ENCODE measurements at places on chromosomes 3 and 15.

DNA sequence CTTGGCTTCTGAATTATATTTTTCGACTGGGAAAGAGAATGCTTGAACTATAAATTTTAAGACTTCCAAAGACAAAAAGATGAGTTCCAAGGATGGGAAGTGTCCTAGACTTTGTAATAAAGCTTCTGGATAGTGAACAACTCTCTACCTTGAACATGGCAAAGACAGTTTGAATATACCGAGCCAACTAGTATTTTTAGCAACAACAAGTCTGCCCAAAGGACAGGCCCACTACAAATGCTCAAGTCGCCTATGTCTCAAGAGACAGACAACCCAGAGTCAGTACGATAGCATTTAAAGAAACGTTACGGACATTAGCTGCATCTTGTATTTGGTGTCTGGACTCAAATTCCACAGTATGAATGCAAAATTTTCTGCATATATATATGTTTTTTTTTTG lies 175.3 kb upstream of the SLC2A2 start:
- no peak for DNase-seq

DNA sequence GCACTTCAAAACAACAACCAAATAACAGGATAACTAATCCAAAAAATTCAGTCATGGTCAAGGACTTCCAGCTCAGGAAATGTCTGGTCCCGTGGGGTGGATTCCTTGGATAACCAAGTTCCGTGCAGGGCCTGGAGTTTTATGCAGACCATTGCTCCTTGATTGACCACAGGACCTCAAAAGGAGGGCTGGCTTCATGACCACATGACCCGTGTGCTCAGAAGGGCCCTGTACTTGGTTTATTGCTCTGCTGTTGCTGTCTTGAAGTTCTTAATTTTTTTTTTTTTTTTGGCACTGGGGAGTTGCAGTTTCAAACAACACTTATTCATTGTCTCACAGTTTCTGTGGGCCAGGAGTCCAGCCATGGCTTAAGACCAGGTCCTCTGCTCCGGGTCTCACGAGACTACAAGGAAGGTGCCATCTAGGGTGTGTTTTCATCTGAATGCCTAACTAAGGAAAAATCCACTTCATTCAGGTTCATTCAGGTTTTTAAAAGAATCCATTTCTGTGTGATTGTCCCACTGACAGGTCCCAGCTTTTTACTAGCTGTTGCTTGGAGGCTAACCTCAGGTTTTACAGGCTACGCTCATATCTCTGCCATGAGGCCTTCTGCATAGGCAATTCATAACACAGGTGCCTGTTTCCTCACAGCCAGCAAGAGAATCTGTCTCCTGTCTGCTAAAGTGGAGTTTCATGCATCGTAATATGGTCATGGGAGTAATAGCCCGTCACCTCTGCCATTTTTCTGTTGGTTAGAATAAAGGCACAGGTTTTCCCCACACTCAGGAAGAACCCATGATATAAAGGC lies 65.3 kb downstream of the FLNB start:
- DNase-seq = peak; percentile 77

DNA sequence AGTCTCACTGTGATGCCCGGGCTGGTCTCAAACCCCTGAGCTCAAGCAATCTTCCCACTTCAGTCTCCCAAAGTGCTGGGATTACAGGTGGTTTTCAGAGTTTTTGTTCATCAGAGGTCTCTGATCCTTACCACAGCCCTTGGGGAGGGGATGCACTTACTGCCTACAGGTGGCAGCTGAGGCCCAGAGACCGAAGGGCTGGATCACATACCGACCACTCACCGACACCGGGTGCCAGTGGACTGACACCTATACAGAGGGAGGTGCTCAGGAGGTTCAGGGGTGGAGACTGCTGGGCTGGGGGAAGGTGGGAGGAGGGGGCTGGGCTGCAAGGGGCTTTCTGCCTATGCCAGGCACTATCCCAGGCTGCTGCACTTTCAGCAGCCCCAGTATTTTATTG lies 19.5 kb downstream of the DUSP7 start:
- no peak for DNase-seq

DNA sequence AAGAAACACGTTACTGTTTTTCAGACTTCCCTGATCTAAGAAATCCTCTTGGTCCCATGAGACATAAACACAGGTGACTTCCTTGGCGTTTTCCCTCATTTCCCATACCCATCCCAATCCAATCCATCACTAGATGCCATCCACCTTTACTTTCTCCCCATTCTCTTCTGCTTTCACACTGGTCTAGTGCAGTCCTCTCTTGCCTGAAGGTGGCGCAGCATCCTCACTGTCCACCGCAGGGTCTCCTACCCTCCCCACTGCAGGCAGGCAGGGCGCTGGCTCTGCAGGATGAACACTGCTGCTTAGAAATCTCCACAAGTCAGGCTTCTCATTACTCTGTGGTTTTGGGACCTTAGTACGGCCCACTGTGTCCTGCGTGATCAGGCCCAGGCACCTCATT lies 58.2 kb downstream of the RAB7A start:
- DNase-seq = no peak
